ENCODE measurements at places on chromosomes 11 and 22.

- DNase-seq: no peak
Observed at GRCh38 chr11:64758330-64759079, 1.3 kb downstream of the PYGM start.

DNA sequence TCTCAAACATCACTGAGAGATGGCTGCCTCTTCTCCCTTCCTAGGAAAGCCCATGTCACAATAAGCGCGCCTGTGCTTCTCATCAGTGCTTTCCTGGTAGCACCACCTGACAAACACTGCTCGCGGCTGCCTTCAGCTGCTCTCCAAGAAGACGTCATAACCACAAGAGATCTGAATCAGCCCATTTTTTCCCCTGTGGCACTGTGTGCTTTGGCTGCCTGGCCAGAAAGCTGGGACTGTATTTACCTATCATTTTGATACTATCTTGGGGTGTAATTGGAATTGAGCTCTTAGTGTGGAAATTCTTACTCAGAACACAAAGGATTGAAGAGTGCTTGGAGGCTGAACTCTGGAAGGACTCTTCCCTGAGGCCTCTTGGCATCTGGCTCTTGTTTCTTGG lies 50.3 kb upstream of the EHF start:
- DNase-seq: no peak

DNA sequence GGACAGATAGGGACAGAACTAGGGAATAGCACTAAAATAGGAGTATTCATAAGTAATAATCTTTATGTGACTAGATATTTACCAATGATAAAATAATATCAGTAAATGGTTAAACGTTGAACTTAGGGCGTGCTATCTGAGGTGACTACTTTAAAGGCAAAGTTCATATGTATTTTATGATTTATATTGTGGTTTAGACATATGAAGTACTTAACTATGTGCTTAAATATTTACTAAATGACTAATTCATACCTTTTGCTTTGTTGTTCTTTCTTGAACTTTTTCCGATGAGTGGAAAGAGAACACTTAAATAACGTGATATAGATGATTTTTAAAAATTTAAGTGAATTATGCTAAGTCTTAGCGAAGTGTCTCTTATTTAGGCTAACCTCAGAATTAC lies 14.7 kb downstream of the LUZP2 start:
- DNase-seq: no peak

GRCh38 chr11:98090861-98091505 lies 929.8 kb upstream of the CNTN5 start:
- no peak for DNase-seq

DNA sequence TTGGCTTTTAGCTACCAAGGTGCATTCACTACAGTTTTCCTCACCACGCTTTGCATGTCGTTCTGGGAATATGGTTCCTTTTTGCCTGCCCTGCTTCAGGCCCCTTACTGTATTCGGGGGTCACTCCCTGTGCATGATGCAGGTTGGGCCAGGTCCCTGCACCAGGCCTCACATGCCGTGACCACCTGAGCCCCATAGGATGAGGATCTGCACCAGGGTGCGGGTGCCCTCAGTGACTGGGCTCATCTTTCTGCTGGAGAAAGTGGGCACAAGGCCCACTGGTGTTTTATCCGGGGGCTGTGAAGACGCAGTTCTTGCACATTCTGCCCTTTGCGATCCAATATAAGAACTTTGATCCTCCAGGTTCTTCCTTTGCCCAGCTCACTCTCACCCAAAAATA lies 45.7 kb upstream of the CABP7 start:
- no peak for DNase-seq

DNA sequence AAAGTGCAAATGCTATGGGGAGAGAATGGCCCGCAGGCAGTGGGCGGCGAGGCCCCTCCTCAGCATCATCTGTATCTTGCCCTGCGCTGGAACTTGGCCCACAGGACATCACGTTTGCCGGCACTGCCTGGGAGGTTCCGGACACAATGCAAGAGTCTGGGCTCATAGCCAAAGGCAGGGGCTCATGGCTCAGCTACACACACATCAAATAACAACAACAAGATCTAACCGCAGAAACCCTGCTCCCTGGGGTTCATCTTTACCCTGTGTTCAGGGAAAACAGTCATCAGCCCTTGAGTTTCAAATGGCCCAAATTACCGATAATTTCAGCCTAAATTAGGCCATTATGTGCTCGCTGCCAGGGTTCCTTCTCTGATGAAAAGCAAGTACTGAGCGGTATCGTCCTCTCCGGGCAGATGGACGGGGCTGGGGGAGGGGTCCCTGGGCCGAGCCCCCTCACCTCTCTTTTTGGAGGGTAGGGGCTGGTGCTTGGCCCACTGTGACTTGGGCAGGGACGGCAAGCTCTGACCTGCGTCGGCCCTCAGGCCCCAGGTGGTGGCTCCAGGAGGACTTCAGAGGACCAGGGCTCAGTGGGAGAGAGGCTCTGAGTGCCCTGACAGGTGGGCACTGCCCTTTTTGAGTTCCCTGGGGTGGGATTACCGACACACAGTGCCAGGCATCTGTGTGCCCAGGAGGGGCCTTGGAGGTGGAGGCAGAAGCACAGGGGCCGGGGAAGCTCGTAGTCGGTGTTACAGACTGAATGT lies 25.0 kb upstream of the GAL start:
- no peak for DNase-seq

- DNase-seq: no peak
Observed at GRCh38 chr11:94946812-94947211, 26.5 kb downstream of the CWC15 start.

GRCh38 chr11:1467270-1467669 lies 19.3 kb downstream of the MOB2 start:
- no peak for DNase-seq

DNA sequence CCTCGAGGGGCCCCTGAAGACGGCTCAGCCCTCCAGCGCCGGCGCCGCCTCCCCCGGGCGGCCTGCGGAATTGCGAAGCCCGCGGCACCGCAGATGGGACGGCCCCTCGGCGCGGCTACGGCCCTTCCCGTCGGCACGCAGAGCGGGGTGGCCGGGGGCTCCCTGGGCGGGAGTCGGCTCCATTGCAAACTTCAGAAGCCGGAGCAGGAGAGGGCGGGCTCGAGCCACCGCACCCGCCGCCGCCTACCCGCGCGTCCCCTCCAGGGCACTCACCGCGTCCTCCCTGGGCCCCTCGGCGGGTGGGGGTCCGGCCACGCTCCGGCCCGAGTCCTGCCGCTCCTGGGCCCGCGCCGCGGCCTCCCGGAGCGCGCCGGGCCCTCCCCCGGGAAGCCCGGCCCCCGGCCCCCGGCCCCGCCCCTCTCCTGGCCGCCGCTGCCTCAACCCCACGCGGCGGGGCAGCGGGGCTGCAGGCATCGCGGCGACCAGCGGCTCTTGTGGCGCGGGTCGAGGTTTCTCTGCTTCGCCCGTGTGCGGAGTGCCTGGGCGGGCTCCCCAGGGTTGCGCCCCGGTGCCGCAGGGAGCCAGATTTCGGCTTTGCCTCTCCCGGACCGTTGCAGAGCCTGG lies at the start of gene PACSIN3:
Gene PACSIN3 (minus strand): TSS at position 359 of the 624 bp plus-strand sequence. CDS start 3,707 bp downstream, outside the sequence.
- no peak for DNase-seq

GRCh38 chr22:29207243-29207550 lies 1.5 kb downstream of the EMID1 start:
- no peak for DNase-seq

DNA sequence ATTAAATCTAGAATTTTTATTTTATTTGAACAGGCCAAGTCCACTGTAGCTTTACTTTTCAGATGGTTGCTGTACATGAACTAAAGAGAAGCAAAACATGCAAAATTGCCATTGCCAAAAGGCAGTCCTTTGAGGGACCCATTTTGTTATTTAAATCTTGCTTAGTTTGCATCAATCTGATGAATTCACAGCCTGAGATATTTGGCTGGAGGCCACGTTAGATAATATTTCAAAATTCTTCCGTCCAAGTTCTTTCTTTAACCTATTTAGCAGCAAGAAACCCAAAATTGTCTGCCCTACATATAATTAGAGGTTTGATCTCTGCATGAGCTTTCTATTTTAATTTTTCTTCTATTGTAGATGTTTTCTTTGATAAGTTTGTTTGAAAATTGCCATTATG lies 1706.9 kb upstream of the RAG2 start:
- DNase-seq: no peak

- no peak for DNase-seq
Observed at GRCh38 chr11:117818041-117818873, 6.3 kb downstream of the FXYD2 start.

DNA sequence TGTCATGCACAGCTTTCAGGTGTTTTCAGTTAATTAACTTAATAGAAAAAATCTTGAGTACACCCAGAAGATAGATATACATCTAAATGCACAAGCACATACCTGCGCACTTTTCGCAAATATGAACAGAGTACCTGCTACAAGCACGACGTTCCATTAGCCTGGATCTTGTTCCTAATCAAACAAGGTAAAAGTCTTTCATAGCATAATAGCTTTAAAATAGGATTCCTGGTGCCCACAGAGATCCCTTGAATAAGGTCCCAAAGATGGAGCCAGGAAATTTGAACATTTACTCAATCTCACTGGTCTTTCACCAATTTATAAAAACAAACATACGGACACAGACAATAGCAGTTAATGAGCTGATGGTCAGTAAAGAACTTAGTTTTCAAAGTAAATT lies 689.8 kb upstream of the CHORDC1 start:
- DNase-seq: no peak

- no peak for DNase-seq
Observed at GRCh38 chr11:75189108-75189507, 38.2 kb downstream of the SLCO2B1 start.

DNA sequence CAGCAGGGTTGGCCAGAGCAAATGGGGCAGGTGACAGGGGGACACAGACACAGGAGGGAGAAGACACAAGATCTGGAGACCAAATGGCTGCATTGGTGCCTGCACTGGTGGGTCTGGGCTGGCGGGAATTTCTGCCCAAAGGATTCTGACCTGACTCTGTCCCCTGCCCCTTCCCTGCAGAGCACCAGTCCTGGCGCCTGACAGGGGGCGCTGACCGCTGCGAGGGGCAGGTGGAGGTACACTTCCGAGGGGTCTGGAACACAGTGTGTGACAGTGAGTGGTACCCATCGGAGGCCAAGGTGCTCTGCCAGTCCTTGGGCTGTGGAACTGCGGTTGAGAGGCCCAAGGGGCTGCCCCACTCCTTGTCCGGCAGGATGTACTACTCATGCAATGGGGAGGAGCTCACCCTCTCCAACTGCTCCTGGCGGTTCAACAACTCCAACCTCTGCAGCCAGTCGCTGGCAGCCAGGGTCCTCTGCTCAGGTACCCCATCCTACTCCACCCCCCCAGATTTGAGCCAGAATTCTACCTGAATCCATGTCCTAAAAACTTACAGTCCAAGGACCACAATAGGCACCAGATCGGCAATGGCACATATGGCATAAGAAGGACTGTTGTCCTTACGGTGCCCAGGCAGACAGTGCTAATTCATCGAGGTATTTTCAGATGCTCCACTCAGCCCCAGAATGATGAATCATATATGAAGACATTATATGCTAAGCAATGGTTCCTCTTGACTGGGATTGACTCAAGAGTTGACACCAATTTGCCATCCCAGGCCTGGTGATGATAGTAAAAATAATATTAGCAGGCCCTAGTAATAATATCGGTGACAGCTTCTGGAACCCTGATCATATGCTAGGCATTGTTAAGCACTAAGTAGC lies 38.2 kb downstream of the CD6 start:
- no peak for DNase-seq

DNA sequence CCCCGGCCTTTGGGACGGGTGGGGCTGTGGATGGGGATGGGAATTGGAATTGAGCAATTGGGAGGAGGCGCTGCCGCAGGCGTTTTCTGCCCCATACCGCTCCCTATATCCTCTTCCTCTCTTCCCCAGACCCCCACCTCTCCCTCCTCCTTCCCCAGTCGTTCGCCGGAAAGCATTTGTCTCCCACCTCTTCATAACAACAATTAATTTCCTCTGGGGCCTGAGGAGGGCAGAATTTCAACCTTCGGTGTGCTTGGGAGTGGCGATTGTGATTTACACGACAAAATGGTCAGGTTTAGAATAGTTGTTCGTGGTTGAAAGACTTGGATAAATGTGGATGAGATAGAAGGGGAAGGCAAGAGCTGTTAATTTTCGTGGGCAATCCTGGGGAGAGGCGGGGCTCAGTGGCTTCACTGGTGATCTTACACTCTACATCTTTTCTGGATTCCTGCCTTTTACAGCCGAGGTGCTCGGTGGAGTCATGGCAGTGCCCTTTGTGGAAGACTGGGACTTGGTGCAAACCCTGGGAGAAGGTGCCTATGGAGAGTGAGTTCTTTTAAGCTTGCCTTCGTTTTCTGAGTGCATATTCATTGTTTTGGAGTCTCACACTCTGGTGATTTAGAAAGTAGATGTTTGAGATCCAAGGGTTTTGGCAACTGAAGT lies 1.5 kb downstream of the CHEK1 start:
- DNase-seq: peak; percentile 38

- DNase-seq: no peak
Observed at GRCh38 chr11:111448831-111449557, 63.2 kb downstream of the BTG4 start.

DNA sequence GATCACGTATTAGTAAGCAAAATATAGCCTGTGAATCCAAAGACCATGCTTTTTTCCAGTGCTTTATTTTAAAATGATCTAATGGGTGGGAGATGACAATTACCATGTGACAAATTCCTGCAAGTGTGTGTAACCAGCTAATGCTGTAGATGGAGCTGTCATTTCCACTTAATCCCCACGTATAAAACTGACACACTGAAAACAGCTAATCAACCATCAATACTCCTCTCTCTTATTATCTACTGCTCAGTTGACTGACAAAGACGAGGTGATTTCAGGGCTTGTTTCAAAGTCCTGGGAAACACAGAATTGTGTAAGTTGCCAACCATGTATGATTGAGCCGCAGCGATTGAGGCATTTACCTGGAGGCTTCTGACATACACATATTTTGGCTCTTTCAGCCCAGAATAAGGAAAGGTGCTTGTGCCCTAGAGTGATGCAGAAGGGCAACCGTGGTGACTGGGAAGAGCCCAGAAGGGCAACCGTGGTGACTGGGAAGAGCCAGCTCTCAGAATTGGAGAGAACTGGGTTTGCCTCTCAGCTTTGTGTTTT lies 9.7 kb downstream of the SLN start:
- DNase-seq: no peak

- DNase-seq: no peak
Observed at GRCh38 chr11:19817265-19817851, 104.7 kb downstream of the NAV2 start.

GRCh38 chr11:116976941-116977570 lies 121.2 kb downstream of the SIK3 start:
- DNase-seq: no peak

- no peak for DNase-seq
Observed at GRCh38 chr22:19430890-19431541, 517 bp downstream of the HIRA start.

DNA sequence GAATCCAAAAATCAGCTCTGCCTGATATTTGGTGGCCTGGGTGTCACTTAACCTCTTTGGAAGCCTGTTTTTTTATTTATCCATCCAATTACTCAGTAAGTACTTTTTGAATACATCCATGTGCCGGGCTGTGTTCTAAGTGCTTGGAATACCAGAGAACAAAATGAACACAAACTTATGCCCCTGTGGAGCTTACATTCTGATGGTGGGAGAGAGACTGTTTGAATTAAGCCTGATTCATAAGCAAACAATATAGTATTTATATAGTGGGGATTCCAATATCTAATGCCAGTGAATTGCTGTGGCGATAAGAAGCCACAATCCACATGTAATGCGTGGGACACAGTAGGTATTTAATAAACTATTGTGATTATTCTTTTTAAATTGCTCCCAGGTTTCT lies 19.4 kb downstream of the KCNJ5 start:
- no peak for DNase-seq

GRCh38 chr22:45329530-45329936 lies 19.8 kb downstream of the FAM118A start:
- no peak for DNase-seq

GRCh38 chr11:29449281-29450074 lies 567.4 kb downstream of the KCNA4 start:
- no peak for DNase-seq
